Smooth muscle cell of bladder (primary cell): ENCODE measurements at places on chromosomes 6 and 20. TPM values are rescaled to one million over a fixed set of nuclear protein-coding genes. Genes with fewer than 3 reads are reported as not detected.

The NKX2-2 gene
- not detected in 2 replicates for total RNA-seq

The OPRM1 gene
- total RNA-seq: not detected in 2 replicates

The CNR1 gene
- under 0.01 TPM in 1 of 2 replicates, not detected in the other for total RNA-seq

The ZNF334 gene
- 1.8 and 2.0 TPM in 2 replicates for total RNA-seq

The APOM gene
- total RNA-seq: 1.3 and 2.8 TPM in 2 replicates

The MATN4 gene
- total RNA-seq: not detected in 2 replicates

The PPIL6 gene
- total RNA-seq: 3.0 and 6.9 TPM in 2 replicates
